Chondrocyte (in vitro differentiated cells): ENCODE measurements at places on chromosomes 2 and 18. TPM values are rescaled to one million over a fixed set of nuclear protein-coding genes. Genes with fewer than 3 reads are reported as not detected.
A peak's percentile ranks its signal among the peaks of the same experiment; 100 is the strongest.

GRB14 gene
- total RNA-seq, result 1.1 to 2.4 TPM (median 1.2 TPM) in 3 replicates

INPP4A gene
- total RNA-seq, result 25.9 to 33.3 TPM (median 26.1 TPM) in 3 replicates

BMP10 gene
- not detected in 3 replicates for total RNA-seq

SMYD1 gene
- not detected in 3 replicates for total RNA-seq

ZNF407 gene
- 9.5 to 15.3 TPM (median 10.4 TPM) in 3 replicates for total RNA-seq

UXS1 gene
- 19.7 to 36.6 TPM (median 21.1 TPM) in 3 replicates for total RNA-seq

IL36G gene
- total RNA-seq, result not detected in 3 replicates

GRCh38 chr2:227477291-227477690, 5.3 kb downstream of the AGFG1 start:
- DNase-seq, result no peak
- H3K4me3 ChIP-seq, result no peak overlapping the region
- peaks cover 55% of the 10 kb centered on the region for H3K4me1 ChIP-seq
- H3K27ac ChIP-seq, result peak overlapping the region; percentile 49
- no peaks in the 10 kb centered on the region for H3K27me3 ChIP-seq
- H3K36me3 ChIP-seq, result no peaks in the 10 kb centered on the region

DNA sequence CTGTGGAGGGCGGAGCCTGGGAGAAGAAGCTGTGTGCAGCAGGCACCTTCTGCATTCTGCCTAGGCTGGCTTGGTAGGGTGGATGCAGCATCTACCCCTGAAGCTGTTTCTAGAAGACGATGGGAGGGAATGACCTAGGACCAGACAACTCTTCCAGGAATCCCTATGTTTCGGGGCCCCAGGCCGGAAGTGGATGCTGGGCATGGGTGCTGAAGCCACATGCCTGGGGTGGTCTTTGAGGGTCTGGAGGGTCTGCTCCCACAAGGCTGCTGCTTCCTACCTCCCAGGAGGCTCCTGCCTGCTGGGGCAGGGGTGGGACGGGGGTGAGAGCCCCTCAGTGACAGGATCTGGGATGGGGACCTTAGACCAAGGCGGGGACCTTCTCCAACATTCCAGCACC, 61.0 kb downstream of the CIB4 start:
- H3K4me1 ChIP-seq, result peaks cover 3% of the 10 kb centered on the region
- H3K27me3 ChIP-seq, result peaks cover 51% of the 10 kb centered on the region
- no peak for DNase-seq
- no peak overlapping the region for H3K4me3 ChIP-seq
- H3K27ac ChIP-seq, result no peak overlapping the region

- H3K27ac ChIP-seq, result peak overlapping the region; percentile 4
- H3K27me3 ChIP-seq, result no peaks in the 10 kb centered on the region
- DNase-seq, result no peak
These were observed 579 bp downstream of the STAT4 start for GRCh38 chr2:191150230-191150599.

- H3K27me3 ChIP-seq, result peaks cover 9% of the 10 kb centered on the region
- H3K36me3 ChIP-seq, result no peaks in the 10 kb centered on the region
- H3K27ac ChIP-seq, result no peak overlapping the region
- H3K4me3 ChIP-seq, result no peak overlapping the region
These were observed 9.5 kb upstream of the BCL2L11 start for GRCh38 chr2:111111101-111111755.

DNA sequence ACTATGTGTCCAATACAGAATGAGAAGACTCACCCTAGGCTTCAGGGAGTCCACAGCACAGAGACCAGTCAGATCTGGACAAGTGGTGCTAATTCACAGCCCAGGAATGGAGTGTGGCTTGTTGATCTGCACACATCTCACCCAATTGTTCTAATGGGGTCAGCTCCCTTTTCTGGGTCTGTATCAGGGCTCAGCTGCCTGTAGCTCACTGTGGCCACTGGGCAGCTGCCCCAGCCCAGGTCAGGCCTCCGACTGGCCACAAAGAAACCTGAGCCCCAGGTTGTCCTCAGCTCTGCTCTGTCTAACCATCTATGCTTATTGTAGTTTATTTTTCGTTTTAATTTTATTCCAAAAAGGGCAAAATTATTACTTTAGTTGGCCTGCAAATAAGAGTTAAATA, 202.3 kb upstream of the RAB6C start:
- no peak overlapping the region for H3K27ac ChIP-seq
- H3K4me1 ChIP-seq, result no peaks in the 10 kb centered on the region
- no peak for DNase-seq
- H3K4me3 ChIP-seq, result no peak overlapping the region
- no peaks in the 10 kb centered on the region for H3K36me3 ChIP-seq

DNA sequence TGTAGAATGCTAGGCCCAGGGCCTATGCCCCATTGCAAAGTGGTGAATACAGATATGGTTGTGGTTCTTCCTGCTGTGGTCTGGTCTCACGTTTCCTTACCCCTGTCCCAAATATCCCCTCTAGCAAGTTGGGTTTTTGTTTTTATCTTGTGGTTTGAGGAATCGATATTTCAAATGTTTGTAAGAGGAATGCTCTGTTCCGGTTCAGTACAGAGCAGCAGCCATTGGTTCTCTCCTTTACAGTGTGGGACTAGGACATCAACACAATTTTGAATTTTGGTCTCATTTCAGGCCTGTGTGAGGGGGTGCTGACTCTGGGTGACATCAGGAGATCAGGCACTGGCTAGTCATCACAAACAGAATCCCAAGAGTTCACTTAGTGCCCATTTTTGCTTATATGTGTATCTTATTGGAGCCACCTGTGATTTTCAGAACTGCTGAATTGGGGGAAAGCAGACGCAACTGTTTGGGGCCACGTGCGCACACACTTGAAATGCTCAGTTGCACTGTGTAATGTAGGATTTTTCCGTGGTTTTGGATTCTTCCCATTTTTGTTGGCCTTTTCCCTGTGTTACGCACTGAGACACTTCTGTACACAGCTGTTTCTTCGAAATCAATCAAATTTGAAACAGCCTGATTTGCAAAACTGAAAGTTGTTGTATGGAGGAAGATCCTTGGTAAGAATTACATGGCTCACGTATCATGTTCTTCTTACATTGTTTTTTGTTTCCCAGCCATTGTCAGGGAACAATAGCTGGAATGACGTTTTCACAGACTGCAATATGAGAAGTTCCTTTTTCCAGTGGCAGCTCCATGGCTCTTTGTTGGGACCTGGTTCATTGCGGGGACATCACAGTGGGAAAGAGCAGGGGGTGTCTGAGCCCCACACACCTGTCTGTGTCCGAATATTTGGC, 8.6 kb downstream of the SH3BP4 start:
- H3K27me3 ChIP-seq, result no peaks in the 10 kb centered on the region
- DNase-seq, result no peak
- H3K36me3 ChIP-seq, result peaks cover 2% of the 10 kb centered on the region
- H3K4me3 ChIP-seq, result no peak overlapping the region
- peak overlapping the region; percentile 56 for H3K27ac ChIP-seq

GRCh38 chr18:48548011-48548771, 9.4 kb downstream of the CTIF start:
- H3K4me3 ChIP-seq, result peak overlapping the region; percentile 14
- DNase-seq, result no peak
- peak overlapping the region; percentile 99 for H3K27ac ChIP-seq
- H3K4me1 ChIP-seq, result peaks cover 90% of the 10 kb centered on the region
- peaks cover 15% of the 10 kb centered on the region for H3K36me3 ChIP-seq

GRCh38 chr2:220001751-220002150, 374.3 kb downstream of the SLC4A3 start:
- H3K27ac ChIP-seq, result peak overlapping the region; percentile 94
- no peak for DNase-seq
- no peak overlapping the region for H3K4me3 ChIP-seq
- peaks cover 58% of the 10 kb centered on the region for H3K4me1 ChIP-seq
- no peaks in the 10 kb centered on the region for H3K27me3 ChIP-seq
- no peaks in the 10 kb centered on the region for H3K36me3 ChIP-seq

- no peaks in the 10 kb centered on the region for H3K27me3 ChIP-seq
- no peak overlapping the region for H3K4me3 ChIP-seq
- no peak overlapping the region for H3K27ac ChIP-seq
- no peaks in the 10 kb centered on the region for H3K36me3 ChIP-seq
These were observed 98.7 kb upstream of the MGAT5 start for GRCh38 chr2:134155134-134155533.

DNA sequence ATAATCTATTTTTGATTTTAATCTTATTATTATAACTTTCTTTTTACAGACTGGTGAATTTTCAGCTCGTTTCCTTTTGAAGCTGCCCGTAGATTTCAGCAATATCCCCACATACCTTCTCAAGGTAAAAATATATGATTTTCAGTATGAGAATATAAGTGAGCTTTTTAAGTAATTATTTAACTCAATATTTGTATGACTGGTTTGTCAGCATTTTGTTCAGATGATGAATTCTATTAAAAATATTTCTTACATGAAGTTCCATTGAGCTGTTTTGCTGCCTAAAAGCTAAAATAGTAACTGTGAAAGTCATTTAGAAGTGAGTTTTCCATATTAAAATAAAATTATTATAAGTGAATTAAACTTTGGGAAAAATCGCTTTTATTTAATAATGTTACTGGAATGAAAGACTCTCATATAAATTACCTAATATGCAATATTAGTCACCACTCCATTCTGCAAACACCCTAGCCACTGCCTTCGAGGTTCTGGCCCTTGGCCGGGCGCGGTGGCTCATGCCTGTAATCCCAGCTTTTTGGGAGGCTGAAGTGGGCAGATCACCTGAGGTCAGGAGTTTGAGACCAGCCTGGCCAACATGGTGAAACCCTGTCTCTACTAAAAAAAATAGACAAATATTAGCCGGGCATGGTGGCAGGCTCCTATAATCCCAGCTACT, 155.3 kb downstream of the BABAM2 start:
- H3K27me3 ChIP-seq, result no peaks in the 10 kb centered on the region
- DNase-seq, result no peak
- peaks cover 19% of the 10 kb centered on the region for H3K4me1 ChIP-seq
- H3K36me3 ChIP-seq, result peaks cover 2% of the 10 kb centered on the region

DNA sequence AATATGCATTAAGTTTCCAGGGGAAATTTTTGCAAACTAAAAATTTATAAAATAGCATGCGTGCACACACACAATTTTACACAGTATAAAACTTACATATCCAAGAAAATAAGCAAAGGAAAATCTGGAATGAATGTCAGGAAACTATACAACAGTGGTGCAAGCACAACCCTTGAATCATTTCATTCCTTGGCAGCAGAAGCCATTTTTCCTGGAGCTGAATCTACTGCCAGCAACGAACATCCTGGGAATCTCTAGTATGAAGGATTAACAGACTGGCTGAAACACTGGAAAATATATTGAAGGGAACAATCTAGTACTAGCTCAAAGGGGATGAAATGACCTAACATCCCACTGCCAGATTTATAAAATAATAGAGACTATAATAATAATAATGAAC, 235.3 kb downstream of the DYM start:
- peak overlapping the region; percentile 80 for H3K27ac ChIP-seq
- H3K4me3 ChIP-seq, result no peak overlapping the region
- H3K4me1 ChIP-seq, result peaks cover 52% of the 10 kb centered on the region
- no peak for DNase-seq
- no peaks in the 10 kb centered on the region for H3K27me3 ChIP-seq
- H3K36me3 ChIP-seq, result peaks cover 3% of the 10 kb centered on the region

- peaks cover 39% of the 10 kb centered on the region for H3K4me1 ChIP-seq
- peak overlapping the region; percentile 97 for H3K27ac ChIP-seq
- H3K4me3 ChIP-seq, result peak overlapping the region; percentile 57
- H3K36me3 ChIP-seq, result no peaks in the 10 kb centered on the region
- H3K27me3 ChIP-seq, result no peaks in the 10 kb centered on the region
These were observed 82.4 kb downstream of the BCL2 start for GRCh38 chr18:63236921-63237846.

DNA sequence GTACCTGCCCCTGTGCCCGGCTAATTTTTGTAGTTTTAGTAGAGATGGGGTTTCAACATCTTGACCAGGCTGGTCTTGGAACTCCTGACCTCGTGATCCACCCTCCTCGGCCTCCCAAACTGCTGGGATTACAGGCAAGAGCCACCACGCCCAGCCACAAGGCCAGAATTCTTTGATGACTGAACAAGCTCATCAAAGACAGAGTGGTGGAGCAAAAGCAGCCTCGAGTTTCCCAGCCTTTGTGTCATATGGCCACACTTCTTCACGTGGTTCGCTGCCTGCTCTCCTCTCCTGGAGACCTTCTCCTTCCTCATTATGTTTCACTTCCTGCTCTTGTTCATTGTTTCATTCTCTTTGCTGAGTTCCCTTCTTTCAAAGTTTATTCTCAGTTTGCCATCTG, 9.9 kb upstream of the NPC1 start:
- H3K36me3 ChIP-seq, result no peaks in the 10 kb centered on the region
- peaks cover 13% of the 10 kb centered on the region for H3K4me1 ChIP-seq
- H3K27me3 ChIP-seq, result no peaks in the 10 kb centered on the region
- DNase-seq, result no peak
- H3K27ac ChIP-seq, result no peak overlapping the region
- no peak overlapping the region for H3K4me3 ChIP-seq

DNA sequence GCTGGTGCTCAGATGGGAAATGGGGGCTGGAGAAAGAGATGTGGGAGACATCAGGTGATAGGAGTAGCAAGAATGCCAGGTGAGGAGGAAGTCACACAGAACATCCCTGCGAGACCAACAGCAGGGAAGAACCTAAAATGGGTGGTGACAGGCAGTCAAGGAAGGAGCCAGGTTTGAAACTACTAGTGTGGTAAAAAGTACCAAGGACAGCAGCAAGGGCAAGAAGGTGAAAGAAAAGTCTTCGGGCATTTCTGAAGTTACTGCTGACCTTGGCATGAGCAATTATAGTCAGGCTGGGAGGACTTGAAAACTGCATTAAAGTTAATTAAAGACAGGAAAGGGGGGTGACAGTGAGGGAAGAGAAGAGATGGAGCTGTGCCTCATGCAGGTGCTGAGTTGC, 410.4 kb downstream of the RAD51AP2 start:
- no peaks in the 10 kb centered on the region for H3K4me1 ChIP-seq
- H3K4me3 ChIP-seq, result no peak overlapping the region
- no peak overlapping the region for H3K27ac ChIP-seq
- no peak for DNase-seq

GRCh38 chr18:62085756-62086155, 101.1 kb downstream of the PIGN start:
- DNase-seq, result no peak
- H3K36me3 ChIP-seq, result peaks cover 15% of the 10 kb centered on the region
- H3K4me3 ChIP-seq, result no peak overlapping the region
- peaks cover 2% of the 10 kb centered on the region for H3K4me1 ChIP-seq
